ENCODE measurements at places on chromosomes 5 and 9. TPM values are rescaled to one million over a fixed set of nuclear protein-coding genes. Genes with fewer than 3 reads are reported as not detected.
A peak's percentile ranks its signal among the peaks of the same experiment; 100 is the strongest.

The ABLIM3 gene
- total RNA-seq: 19.1 TPM

The LURAP1L gene
- total RNA-seq: 0.98 TPM

The ASS1 gene
- total RNA-seq: 247 TPM

The NUTM2G gene
- not detected for total RNA-seq

The FPGS gene
- 38.4 TPM for total RNA-seq

The MZB1 gene
- total RNA-seq: not detected

The KCNV2 gene
- total RNA-seq: not detected

The MED10 gene
- total RNA-seq: 16.8 TPM

The NDUFB6 gene
- total RNA-seq: 180 TPM

The IL3 gene
- total RNA-seq: not detected

GRCh38 chr5:88244686-88245085 is 24.0 kb downstream of the TMEM161B start:
- DNase-seq: no peak

GRCh38 chr5:177430140-177430951 is 3.9 kb downstream of the GRK6 start:
- no peak for DNase-seq

DNA sequence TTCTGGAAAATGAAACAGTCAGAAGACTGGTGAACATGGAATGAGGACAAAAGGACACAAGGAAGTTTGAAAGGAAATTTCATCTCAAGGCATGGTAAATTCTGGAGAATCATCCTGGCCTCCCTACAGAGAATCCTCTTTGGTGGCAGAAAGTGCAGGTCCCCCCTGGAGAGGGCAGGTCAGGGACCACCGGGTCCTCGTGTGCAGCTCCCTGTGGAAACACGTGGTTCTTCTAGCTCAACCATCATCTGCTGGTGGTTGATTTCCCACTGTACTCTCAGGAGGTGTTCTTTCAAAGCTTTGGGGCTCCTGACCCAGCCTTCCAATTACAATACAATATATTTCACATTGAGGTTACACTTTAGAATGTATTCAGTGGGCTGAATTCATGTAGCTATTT is 2.6 kb upstream of the GTF3C5 start:
- DNase-seq: no peak

DNA sequence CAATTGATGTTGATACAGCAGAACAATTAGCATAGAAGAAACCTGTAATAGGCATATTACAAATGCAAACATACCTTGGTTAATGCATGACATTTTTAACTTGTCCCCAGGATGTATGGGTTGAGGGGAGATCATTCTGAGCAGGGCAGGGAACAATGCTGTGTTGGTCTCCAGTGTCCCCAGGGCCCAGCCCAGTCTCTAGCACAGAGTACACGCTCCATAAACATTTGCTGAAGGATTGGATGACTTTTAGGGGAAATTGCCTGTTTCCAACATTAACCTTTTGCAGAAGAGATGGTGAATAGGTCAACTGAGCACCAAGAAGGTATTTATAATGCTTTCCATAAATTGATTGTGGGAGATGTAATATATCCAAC is 20.0 kb downstream of the ANKRA2 start:
- DNase-seq: no peak

DNA sequence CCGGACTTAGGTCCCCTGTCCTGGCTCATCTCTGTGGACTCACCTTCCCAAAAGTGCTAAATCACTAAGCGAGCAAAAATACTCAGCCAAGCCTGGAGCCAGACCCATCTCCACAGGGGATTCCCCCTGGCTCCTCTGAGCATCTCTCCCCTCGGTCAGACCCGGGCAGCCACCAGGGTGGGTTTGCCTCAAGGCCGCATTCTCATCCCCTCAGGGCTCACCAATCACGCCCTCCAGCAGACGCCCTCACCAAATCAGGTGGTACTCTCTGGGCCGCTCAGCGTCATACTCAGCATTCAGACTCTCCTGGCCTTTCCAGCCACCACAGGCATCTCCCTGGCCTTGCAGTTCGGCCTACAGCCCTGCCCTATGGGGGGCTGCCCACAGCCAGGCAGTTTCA is 49.7 kb downstream of the C5orf15 start:
- no peak for DNase-seq

- peak; percentile 41 for DNase-seq
These were observed 127.4 kb downstream of the BARX1 start for GRCh38 chr9:93827545-93828330.

DNA sequence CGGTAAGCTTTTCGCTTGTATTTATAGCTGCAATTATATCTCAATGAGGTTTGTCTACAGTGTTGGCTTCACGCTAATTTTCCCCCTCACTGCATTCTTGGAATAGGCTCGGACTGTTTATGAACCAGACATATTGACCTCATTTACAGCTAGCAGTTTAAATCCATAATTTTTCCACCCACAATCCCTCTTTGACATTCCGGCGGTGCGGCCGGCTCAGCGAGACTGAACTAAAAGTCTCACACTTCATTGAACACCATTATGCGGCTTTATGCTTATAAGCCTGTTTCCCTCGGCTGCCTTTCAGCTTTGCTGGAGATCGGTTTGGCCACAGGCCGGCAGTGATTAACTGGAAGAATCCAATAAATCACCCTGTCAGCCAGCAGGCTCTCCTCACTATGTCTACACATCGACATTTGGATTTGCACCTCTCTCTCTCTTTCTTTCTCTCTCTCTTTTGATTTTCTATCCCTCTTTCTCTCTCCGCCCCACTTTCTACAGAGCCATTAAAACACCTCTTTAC is 315.0 kb upstream of the TLE4 start:
- peak; percentile 92 for DNase-seq

GRCh38 chr5:109418712-109419352 is 9.1 kb upstream of the PJA2 start:
- DNase-seq: no peak

DNA sequence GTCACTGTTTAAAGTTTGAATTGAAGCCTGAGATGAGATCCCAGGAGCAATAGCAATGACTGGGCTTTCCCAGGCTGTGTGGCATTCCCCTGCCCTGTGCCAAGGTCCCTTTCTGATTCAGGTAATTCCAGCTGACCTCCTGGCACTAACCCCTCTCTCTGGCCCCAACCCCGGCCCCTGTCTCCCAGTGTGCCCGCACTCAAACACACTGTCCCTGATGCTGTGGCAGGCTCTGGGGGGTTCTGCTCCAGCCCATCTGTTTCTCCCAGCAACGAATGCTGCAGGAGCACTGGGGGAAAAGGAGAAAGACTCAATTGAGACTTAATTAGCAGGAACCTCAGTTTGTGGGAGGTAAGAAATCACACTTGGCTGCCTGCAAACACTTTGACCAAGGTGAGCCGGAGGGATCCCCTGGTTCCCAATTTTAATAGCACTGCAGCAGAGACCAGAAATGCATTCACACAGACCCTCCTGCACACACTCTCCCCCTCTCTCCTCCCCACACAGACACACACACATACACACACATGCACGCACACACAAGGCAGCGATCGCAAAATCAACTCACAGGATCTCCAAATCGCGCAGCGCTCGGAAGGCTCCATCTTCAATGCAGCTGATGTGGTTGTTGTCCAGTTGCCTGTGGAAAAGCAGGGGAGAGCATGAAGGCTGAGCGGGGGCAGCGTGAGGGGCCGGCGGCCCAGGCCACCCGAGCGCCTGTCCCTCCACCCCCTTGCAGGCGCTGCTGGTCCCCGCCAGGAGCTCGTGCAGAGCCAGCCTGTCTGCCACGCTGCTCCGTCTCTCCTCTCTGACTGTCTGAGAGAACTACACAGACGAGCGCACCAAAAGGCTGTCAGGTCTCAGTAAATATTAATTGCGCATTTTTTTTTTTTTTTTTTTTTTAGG is 265.1 kb upstream of the PANK3 start:
- DNase-seq: no peak

DNA sequence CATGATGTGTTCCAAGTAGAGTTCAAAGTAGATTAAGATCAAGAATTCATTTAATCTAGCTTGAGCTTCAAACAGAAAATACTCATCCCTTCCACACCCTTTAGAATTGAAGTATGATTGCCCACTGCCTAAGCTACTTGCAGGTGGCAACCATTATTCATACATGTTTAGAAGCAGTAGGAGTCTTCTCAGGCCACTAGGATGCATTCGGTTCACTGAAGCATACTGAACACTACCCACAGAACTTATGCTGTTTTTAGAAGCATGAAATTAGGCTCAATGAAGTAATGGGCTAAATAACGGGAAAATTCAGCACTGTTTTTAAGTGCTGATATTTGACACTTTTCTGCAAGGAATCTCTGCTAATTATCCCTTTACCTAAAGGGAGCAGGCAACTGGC is 263.4 kb downstream of the DEPDC1B start:
- no peak for DNase-seq

DNA sequence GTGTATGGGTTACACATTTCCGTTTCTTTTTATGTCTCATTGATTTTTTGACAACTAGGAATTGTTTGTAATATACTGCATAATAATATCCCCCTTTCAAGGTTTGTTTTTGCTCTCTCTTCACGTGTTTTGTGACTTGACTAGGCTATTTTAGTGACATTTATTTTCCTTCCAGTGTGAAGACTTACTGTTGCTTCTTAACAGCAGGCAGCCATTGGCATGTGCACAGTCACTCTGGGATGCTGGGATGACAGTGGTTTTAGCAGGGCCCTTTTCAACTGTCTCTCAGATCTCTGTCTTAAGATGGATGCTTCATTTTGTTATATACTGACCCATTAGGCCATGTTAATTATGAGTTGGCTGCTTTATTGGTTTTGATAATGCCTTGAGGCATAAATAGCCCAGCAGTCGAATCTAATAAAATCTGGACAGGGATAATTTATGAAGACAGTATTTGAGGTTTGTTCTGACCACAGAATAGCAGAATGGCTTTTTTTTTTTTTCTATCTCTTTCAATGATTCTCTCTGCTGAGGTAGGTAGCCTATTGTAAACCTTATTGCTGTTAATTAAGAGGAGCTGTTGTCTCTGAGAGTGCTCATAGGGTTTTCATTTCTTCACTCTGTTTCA is 536.0 kb downstream of the GABRG2 start:
- no peak for DNase-seq

GRCh38 chr5:107321906-107322305 is 348.8 kb downstream of the EFNA5 start:
- no peak for DNase-seq

- no peak for DNase-seq
These were observed 12.1 kb downstream of the PROP1 start for GRCh38 chr5:177983763-177984583.

DNA sequence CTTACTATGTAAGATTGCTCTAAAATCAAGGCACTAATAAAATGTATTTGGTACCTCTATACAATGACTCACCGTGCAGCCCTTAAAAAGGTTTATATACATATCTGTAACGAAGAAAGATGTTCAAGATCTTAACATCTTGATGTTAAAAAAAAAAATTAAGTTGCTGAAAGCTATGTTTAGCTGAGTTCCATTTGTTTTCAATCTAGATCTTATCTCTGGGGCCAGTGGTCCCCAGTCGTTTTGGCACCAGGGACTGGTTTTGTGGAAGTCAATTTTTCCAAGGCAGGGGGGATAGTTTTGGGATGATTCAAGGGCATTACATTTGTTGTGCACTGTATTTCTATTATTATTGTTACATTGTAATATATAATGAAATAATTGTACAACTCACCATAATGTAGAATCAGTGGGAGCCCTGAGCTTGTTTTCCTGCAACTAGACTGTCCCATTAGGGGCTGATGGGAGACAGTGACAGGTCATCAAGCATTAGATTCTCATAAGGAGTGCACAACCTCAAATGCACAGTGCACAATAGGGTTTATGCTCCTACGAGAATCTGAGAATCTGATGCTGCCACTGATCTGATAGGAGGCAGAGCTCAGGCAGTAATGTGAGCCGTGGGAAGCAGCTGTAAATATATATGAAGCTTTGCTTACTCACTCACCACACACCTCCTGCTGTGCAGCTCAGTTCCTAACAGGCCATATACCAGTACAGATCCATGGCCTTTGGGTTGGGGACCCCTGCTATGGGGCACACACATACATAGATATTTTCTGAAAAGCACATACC is 27.6 kb upstream of the TSLP start:
- DNase-seq: peak; percentile 29

- DNase-seq: peak; percentile 9
These were observed 734.8 kb downstream of the TLE1 start for GRCh38 chr9:80954521-80954920.

- no peak for DNase-seq
These were observed 657.7 kb upstream of the RORB start for GRCh38 chr9:73839471-73839870.

- peak; percentile 5 for DNase-seq
These were observed 70.9 kb downstream of the SPRY4 start for GRCh38 chr5:142253938-142254337.

DNA sequence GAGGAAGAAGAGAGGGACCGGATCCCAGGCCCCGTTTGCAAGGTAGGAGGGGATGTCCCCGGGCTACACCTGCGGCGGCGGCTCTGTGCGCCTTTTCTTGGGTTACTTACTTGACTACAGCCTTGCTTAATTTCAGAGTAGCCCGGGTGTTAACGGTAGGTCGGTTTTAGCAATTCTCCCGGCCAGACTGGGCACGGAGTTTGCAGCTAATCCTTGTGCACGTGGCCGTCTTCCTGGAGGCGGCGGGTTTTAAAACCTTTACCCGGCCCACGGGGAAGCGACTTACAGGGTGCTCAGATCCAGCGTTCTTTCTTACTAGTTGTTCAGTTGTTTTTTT is 313 bp downstream of the BRIX1 start:
- no peak for DNase-seq

DNA sequence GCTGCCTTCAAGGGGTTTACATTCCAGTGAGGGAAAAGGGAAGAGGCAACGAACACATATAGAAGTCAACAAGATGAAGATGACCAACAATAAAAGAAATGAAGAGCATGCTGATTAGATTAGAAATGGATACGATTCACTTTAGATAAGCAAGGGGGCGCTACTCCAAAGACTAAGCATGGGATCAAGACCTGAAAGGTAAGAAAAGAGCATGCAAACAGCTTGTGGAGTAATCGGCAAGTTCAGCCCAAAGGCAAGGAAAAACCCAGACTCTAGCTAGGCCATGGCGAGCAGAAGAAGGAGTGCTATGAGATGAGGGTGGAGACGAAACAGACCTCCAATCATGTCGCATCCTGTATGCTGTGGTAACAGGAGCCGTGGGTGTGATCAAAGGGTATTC is 124.4 kb downstream of the FANCC start:
- DNase-seq: no peak

Data from RPMI7951 (cell line).